HEK293T (cell line): ENCODE measurements at places on chromosomes 4 and X.

DNA sequence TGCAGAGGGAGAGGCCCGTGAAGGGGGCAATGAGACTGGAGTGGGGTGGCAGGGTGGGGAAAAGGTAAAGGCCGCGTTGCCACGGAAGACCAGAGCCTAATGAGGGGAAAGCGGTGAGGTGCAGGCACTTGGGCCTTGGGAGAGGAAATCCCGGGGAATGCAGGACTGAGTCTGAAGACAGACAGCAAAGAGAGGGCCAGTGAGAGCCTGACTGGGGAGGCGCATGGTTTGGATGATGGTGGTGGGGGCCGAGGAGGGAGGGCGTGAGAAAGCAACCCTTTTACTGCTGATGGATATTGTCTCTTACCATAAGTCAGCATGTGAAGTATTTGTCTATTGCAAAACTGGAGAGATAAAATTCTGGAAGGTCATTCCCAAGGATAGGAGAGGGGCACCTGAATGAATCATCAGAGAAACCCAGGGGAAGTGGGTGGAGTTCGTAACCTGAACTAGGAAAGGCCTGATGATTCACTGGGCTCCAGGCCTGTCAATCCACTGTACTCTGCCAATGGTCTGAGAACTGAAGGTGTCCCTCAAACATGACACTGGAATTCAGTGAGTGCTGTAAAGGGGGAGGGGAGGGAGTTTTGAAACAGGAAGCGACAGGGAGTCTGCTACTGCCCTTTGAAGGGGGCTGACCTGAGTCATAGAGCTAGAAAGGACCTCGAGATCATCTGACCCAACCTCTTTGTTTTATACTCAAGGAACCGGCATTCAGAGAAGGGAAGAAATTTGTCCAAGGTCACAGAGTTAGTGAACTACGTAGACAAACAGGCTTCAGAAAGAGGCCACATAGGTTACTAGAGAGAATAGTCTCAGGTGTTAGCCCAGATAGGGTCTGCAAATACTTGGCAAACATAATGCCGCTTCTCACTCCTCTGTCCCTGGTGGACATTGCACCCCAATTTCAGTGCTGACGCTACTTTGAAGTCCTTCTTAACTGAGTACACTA lies 52.2 kb downstream of the NALF2 start:
- DNase-seq: peak; percentile 12

DNA sequence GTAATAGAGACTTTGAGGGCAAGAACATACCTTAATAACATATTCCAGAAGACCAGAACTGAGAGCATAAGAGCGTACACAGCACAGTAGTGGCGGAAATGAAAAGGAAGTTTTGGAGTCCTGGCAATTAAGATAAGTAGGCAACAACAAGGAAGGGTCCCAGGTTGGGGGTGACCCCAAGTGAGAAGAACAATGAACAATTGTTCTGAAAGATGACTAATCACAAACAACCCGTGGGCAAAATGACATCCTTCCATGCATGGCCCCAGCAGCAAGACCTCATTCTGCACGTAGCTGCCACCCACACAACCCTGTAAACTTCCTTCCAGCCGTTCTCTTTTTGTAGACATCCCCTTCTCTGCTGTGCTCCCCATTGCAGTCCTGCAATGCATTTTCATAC lies 384.4 kb upstream of the PABPC4L start:
- no peak for DNase-seq

DNA sequence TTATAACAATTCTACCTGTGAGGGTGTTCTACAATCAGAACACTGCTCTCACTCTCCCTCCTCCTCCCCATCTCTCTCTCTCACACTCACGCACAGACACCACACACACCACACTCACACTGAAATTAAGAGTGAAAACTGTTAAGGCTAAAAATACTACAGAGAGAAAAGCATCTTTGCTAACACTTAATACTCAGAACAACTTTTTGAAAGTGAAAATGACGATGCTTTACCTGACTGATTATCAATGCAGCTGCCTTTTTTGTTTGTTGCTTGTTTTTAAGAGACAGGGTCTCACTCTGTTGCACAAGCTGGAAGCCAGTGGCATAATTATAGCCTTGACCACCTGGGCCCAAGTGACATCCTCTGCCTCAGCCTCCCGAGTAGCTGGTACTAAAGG lies 222.4 kb downstream of the APBB2 start:
- no peak for DNase-seq

DNA sequence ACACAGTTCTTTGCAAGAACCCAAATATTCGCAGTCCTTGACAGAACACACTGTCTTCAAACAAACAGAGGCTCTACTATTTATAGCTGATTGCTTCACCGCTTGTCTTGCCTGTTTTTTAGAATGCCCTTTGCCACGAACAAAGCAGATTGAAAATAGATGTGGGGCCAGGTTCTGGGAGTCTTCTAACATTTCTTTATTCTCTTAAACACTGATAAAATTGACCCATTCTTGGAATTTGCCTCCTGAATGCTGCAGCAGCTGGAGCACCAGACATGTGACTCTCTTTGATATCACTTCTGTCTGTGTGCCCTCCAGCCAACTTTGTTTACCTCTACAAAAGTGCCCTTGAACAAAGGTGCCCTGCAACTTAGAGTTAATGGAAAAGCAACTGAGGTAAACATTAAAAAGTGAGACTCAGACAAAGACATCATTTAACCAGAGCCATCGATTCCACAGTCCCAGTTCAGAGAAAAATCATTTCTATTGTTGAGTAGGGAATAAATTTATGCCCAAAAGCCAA lies 64.2 kb upstream of the SPP1 start:
- DNase-seq: no peak

DNA sequence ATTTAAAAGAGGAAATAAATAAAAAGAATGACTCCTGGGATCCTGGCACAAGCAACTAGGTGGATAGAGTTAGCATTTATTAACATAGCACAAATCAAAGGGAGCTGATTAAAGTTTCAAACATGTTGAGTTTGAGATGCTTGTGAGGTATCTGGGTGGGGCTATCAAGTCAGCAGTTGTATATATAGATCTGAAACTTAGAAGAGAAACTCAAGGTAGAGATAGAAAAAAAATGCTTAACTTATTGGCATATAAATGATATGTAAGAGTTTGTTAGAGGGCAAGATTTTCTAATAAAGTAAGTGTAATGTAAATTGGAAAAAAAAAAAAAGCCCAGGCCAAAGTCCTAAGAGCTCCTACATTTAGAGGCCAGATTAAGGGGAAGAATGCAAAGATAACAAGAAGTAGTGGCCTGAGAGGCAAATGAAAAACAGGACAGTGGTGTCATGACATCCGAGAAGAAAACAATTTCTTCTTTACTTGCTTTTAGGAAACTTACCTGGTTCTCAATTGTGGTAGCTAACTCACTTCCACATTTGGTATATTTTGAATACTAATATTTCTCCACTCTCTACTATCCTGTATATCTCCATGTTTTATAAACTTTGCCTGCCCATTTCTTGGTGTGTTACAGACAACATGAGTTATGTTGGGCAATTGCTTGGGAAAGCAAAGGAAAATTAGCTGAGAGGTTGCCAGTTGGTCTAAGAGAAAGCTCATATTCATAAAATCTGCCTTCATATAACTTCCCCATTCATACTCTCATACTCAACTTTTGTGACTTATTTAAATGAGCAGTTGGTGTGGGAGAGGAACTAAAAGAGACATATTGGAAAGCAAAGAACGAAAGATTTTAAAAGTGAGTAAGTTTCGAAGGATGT lies 169.2 kb downstream of the PARM1 start:
- DNase-seq: no peak

DNA sequence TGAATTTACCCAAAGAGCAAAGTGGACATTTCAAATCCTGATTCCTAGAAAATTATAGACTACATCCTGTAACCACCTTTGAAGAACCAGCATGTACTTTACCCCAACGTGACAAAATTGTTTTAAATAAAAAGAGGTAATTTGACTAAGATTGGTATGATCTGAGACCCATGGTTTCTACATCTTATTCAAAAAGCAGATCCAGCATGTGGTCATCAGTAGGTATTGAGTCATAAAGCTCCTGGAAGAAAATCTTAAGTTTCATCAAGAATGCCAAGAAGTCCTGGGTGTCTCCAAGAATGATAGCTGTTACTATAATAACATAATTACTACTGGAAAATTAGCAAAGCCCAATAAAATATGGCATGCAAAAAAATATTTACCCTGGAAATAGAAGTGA lies 61.8 kb downstream of the NFKB1 start:
- DNase-seq: no peak

DNA sequence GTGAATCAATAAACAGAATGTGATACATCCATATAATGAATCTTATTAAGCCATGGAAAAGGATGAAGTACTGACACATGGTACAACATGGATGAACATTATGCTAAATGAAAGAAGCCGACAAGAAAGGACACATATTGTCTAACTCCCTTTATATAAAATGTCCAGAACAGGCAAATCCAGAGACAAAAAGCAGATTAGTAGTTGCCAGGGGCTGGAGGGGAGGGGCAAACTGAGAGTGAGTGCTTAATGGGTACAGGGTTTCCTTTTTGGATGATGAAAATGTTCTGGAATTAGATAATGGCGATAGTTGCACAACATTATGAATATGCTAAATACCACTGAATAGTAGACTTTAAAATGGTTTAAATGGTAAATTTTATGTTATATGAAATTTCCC lies 17.4 kb downstream of the ADGRG4 start:
- no peak for DNase-seq

GRCh38 chrX:150899191-150899757 lies 806 bp upstream of the CD99L2 start:
- peak; percentile 33 for DNase-seq

- DNase-seq: no peak
These were observed 297.5 kb upstream of the RASGEF1B start for GRCh38 chr4:81769244-81769643.

DNA sequence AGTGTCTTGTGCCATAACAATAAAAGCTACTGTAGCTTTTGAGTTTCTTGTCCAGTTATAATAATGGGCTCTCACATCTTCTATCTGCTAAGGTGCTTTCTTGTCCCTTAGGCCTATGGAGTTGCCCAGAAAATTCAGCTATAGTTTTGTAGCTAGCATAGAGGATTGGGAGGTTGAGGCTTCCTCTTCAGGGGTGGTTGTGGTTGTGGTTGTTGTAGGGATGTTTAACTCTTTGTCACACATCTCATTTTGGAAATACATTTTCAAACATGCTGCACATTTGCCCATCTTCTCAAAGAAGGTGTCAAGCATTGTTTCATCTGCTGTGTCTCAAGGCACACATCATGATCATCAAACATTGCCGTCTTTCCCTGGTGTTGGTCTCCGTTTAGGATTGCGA lies 65.0 kb downstream of the ATXN3L start:
- no peak for DNase-seq
